ENCODE measurements at places on chromosomes 3 and 15.

- no peak for DNase-seq
These were observed 114.7 kb upstream of the TLE3 start for GRCh38 chr15:70212286-70212962.

GRCh38 chr3:143731776-143732175 lies 116.5 kb downstream of the SLC9A9 start:
- no peak for DNase-seq

DNA sequence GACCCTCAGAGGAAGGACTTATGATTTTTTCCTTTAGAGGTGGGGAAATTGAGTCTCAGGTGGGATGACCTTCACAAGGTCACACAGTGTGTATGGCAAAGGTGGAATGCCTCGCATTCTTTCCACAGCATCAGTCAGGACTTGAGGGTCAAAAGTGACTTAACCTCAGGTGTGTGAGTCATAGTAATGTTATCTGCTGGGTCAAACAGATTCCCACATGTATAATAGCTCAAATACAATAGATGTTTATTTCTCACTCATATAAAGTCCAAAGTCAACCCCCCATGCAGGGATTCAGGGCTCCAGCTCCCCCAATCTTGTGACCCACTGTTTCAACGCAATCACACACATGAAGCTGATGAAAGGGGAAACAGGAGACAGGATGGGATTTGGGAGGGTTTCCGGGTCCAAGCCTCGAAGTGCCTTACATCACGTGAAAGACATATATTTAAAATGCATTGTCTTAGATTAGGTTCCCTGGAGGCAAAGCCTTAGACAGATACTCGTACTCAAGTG lies 34.0 kb upstream of the CCDC174 start:
- DNase-seq, result no peak

DNA sequence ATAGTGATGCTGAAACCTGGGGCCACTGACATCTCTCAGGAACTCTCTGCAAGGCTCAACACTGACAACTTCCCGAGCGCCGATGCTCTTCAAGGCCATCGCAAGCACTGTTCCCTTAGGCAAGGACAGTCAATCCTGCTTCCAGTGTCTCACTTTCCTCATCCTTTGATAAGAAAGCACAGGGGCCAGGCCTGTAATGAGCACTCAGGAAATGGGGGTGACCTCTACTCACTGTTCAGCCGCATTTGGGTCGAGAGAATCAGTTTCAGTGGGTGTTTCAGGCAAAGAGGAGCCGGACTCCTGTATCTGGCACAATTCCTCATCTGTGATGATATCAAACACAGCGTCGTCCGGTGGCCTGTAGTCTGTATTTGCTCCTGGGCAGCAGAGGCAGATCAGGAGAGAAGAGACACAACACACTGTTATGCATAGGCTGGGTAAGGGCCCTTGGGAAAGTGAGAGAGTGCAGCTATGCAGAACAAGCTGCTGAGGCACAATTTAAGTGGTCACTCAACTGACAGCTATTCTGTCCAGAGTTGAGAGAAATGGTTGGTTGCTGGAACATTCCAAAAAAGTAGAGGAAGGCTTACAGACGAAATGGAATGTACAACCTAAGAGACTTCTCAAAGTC lies 11.9 kb downstream of the CXCR6 start:
- DNase-seq, result no peak

GRCh38 chr3:161317077-161317476 lies 54.2 kb downstream of the SPTSSB start:
- DNase-seq, result no peak

DNA sequence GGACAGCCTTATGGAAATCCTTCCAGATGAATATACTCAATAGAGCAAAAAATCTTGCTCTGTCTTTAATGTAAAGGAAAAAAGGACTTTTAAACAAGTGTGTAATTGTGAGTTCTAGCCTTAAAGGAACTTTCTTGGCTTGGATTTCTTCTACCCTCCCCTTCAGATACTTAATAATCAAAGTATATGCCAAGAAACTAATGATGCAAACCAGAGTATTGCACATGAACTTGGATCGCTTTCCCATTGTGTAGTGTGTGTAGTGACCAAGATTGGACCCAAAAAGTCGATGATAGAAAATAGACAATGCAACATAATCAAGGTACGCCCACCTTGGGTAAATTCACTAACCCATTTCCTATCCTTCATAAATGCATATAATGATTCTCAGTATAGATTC lies 123.8 kb downstream of the TIGIT start:
- DNase-seq, result no peak

- DNase-seq, result no peak
These were observed 210.7 kb upstream of the RGMA start for GRCh38 chr15:93299675-93300074.

Measured in hematopoietic multipotent progenitor cell treated with erythropoietin and hydrocortisone succinate and interleukin-3 and kit ligand, for 8 days (in vitro differentiated cells).